Endothelial cell of umbilical vein (primary cell): ENCODE measurements at places on chromosomes 7 and 10.
A peak's percentile ranks its signal among the peaks of the same experiment; 100 is the strongest.

GRCh38 chr7:78924581-78924980, 528.9 kb downstream of the MAGI2 start:
- DNase-seq, result no peak

GRCh38 chr7:1919539-1920265, 249.6 kb downstream of the ELFN1 start:
- DNase-seq, result no peak

DNA sequence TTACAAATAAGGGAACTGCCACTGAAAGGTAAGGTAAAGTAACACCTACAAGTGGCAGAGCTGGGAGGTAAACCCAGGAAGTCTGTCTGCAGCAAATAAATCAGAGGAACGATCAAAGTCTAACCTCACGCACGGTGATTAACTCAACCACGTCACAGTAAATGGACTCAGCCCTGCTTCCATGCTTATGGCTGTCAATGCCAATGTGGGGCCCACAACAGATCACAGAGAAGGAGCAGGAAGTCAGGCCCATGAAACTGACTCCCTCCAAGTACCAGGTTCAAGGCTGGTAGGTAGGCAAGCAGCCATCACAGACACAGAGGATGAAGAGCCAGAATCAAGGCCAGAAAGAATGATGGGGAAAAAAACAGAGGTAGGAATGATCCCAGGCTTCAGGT, 38.0 kb upstream of the ACSL5 start:
- no peak for DNase-seq

- DNase-seq, result no peak
Observed at GRCh38 chr10:74083304-74083703, 67.3 kb downstream of the AP3M1 start.

DNA sequence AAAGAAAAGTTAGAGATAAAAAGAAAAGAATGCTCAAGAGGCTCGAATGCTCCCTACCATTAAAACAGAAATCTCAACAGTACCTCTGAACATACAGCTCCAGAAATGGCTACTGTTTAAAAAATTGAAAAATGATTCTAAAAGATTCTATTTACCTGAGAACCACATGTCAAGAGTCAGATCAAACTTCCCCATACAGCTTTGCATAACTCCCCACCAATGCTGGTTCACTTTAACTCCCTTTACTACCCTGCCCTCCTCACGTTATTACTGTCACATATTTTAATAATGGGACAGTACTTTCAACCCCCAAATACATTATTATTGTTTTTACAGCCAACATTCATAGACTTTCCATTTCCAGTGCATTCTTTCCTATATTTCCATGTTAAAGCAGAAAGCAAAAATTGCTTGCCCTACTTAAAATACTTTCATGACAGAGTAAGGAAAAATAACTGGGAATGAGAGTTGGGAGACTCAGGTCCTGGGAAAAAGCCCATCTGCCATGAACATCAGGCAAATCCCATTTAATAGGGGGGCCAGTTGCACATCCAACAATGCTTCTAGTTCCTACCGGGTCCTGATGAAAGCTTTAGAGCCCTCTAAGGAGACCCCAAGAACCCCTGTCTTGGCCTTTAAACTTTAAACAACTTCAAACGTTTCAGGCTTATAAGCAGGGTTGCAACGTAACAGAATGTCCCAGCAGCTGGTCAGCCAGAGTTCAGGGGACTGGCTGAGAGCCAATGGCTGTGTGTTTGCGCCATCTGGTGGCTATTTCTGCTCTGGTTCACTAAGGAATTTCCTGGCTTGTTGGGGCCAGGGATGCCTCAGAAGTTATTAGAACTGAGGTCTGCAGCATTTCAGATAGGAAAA, 247.4 kb downstream of the ELMO1 start:
- peak; percentile 87 for DNase-seq

GRCh38 chr7:38563741-38564140, 67.4 kb downstream of the AMPH start:
- peak; percentile 73 for DNase-seq

DNA sequence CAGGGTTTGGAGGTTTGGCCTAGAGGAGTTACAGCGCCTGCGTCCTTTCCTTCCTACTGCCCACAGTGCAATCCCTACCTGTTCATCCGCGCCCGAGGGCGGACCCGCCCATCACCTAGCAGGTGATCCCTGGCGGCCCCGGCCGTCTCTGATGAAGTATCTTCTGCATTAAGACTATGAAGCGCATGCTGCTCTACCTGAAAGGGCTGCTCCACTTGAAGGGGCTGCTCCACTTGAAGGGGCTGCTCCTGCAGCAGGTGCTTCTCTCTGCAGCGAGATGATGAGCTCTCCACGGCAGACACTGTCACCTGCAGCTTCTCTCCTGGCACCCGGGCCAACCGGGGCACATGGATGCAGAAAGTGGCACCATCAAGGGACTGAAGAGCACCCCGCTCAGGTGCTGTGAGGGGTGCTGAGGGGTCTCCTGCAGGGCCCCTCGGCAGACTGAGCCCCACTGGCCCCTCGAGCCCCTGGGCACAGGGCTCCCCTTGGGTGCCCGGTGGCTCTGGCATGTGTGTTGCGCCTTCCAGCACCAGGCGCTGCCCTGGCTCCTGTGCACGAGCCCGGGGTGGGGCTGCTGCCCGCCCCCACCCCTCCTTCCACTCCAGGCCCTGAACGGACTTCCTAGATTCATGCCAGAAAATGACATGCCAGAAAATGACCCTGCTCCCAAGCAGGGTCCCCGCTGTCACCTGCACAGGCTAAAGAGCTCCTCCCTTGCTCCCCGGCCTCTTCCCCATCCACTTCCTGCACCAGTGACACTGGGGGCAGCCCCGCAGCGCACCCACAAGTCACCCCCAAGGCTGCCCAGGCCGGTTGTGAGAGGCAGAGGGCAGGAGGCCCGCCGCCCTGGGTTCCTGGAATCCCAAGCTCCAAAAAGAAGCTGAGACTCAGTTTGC, 29.4 kb downstream of the WDR86 start:
- DNase-seq, result no peak

DNA sequence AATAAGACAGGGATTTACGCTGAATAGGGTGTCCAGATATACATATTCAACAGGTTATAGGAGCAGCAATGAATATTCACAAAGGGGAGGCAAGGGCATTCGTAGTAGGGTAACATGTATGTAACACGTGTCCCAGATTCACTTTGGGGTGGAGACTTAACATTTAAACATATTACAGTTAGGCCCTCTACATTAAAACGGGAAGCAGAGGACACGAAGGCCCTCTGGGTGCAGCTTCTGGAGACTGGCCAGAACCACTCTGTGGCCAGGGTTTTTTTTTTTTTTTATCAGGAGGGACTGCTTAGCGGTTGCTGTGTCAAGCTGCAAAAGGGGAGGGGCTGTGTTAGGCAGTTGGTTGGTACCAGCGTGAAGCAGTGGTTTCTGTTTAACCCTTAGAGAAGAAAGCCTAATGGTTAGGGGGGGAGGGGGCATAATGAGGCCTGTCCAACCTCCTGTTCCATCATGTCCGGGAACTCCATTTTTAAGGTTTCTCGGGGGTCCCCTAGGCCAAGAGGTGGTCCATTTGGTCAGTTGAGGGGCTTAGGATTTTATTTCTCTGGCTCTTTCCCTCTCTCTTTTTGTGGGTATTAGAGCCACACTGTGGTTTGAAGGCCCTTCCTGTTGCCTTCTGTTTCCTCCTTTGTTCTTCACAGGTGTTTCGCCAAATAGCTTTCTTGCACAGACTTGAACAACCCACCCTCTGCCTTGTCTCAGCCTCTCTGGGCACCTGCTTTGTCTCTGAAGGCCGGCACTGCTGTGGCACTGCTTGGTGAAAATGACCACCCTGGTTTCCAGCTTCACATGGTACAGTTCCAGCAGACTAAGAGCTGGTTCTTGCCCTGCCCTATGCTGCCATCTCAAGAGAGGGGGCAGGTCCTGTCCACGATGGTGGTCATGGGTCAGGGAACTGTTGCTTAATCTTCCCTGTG, 26.4 kb downstream of the PRF1 start:
- DNase-seq, result no peak

DNA sequence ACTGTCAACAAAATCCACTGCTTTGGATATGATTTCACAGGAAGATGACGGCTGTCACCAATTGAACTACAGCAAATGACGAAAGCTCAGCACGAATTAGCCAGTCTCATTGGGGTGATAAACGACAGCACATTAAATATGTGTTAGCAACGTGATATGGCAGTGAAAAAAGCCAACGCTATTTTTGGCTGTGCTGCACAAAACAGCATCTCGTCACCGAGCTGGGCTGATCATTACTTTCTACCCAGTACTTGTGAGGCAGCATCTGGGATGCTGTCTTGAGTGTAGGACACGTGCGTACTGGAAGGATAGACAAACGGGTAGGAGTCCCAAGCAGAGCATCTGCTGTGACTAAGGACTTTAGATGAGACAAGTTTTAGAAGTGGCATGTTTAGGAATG, 138.3 kb downstream of the EXOC4 start:
- DNase-seq, result no peak
